GDM1 (cell line): ENCODE measurements at places on chromosomes 3 and 15.

GRCh38 chr3:104810896-104811295 lies 555.8 kb upstream of the ALCAM start:
- no peak for DNase-seq

- DNase-seq: no peak
These were observed 130.5 kb upstream of the LMCD1 start for GRCh38 chr3:8371085-8371551.

DNA sequence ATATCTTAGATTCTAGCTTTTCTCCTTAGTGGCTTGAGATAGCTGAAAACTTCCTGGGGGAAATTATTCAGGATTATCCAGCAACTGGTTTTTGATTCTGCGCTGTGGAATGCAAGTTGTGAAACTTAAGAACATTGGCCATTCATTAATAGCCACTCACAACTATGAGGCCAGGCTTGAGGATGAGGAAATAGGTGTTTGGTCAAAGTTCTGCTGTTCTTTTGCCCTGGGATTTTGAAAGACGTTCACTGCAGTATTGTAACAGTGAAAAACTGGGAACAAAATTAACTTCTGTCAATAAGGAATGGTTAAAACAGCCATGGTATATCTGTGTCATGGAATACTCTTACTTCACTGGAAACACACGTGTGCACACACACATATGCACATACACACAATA lies 44.1 kb downstream of the CTXND1 start:
- no peak for DNase-seq

GRCh38 chr3:179263134-179263533 lies 12.2 kb upstream of the KCNMB3 start:
- DNase-seq: no peak

- no peak for DNase-seq
These were observed 331.5 kb upstream of the MCTP2 start for GRCh38 chr15:93899817-93900216.

- DNase-seq: peak; percentile 2
These were observed 28.9 kb downstream of the IGSF10 start for GRCh38 chr3:151431940-151432339.

DNA sequence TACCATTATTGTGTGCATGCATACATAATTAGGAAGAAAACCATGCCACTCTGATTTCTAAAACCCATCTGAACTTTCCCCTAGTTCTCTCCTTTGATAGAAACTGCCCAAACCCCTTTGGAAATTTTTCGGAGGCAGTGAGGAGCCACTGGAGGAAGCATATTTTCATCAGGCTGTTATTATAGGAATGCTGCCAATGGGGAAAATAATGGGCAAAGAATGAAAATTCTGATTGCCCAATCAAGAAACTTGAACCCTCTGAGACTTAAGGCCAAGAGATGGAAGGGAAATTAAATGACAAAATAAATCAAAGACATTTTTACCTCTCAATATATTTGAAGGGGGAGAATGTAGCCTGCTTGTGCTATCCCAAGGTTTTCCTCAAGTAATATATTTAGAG lies 376.0 kb upstream of the PDZRN3 start:
- DNase-seq: no peak

- no peak for DNase-seq
These were observed 100.3 kb downstream of the MECOM start for GRCh38 chr3:169562988-169563774.

DNA sequence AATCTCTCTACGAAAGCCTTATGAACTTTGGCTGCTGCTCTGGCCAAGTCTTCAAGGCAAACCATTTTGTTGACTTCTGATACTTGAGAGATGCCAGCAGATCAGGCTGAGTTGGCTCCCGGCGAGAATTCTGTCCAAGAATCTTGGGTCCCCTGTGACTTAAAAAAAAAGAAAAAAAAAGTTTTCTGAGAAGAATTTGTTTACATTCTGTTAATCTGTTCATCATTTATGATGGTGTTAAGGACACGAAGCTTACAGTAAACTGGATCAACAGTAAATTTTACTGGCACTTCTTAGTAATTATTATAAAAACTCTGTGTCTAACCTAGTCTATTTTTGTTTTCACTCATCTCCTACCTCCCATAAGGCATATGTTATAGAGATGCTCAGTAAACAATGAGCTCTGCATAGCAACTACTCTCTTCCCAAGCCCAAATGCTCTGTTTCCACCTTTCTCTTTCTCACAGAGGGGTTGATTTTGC lies 320.9 kb upstream of the RASGRP1 start:
- no peak for DNase-seq

GRCh38 chr3:149877668-149878067 lies 64.7 kb downstream of the RNF13 start:
- DNase-seq: no peak

DNA sequence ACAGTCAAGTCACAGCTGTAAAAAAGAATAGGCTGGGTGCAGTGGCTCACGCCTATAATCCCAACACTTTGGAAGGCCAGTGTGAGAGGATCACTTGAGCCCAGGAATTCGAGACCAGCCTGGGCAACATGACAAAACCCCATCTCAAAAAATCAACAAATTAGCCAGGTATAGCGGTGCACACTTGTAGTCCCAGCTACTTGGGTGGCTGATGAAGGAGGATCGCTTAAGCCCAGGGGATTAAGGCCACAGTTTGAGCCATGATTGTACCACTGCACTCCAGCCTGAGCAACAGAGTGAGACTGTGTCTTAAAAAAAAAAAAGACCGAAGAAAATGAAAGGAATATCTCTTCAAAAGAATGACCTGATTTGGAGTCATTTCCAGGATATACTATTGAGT lies 6.6 kb downstream of the HERC1 start:
- no peak for DNase-seq

- no peak for DNase-seq
These were observed 5.1 kb downstream of the RBP1 start for GRCh38 chr3:139534455-139534812.

DNA sequence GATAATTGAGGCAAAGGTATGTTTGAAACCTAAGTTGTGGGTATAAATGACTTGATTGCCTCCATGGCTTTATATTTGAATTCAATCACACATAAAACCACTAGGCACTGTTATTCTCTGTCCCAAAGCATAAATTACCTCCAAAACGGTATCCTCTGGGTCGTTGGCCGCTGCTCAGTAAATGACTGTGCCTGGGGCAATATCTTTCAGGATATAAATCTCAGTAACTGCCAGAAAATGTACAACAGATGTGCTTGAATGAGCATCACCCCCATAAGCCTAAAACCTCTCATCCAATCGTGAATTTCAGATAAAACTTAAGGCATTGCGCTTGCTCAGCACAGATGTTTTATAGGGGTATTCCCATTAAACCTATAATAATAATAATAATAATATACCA lies 19.0 kb upstream of the C3orf49 start:
- DNase-seq: no peak

DNA sequence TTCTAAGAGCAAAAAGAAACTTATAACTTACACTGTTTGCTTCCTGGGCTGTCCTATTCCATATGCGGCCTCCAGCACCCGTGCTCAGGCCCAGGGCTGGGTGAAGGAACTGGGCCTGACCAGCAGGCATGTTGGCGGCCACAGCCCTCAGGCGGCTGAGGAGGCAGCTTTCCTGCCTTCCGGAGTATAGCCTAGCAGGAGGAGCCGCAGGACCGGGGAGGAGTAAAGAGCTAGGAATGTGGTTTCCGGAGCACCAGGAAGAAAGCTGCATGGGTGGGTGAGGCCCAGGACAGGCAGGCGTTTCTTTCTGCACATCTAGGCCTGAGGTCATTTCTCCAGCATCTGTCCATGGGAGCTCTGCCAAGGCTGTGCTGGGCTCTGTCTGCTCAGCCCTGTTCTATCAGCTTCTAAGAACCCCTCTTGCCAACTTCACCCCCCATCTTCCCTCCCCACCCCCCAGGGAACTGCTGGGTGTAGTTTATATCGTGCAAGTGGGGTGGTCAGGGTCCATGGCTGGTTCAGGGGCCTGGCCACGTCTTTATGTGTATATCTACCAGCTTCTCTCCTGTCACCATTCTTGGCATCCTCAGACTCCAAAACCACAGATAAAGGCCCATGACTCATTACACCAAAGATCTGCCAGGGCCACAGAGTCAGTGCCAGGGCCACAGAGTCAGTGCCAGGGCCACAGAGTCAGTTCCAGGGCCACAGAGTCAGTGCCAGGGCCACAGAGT lies 7.8 kb upstream of the KIF7 start:
- DNase-seq: no peak
